ENCODE measurements at places on chromosomes 16 and 17.

GRCh38 chr17:50194934-50195865, 6.2 kb downstream of the COL1A1 start:
- no peak for DNase-seq

DNA sequence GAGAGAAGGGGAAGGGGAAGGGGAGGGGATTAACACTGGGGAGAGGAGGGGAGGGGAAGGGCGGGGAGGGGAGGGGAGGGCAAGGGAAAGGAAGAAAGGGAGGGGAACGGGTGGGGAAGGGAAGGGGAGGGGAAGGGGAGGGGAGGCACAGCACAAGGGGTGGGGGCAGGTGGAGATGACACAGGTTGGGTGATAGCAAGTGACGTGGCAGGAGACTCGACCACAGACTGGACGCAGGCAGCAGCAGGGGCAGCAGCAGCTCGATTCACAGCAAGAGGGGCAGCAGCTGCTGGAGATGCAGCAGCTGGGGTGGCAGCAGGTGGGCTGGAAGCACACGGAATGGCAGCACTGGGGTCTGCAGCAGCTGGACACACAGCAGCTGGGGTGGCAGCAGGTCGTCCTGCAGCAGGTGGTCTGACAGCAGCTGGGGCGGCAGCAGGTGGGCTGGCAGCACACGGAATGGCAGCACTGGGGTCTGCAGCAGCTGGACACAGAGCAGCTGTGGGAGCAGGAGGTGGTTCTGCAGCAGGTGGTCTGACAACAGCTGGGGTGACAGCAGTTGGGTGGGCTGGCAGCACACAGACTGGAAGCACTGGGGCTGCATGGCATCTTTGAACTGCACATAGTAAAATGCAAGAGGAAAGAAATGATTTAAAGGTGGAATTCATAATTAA, at the start of gene KRTAP4-16:
Gene KRTAP4-16 (minus strand): TSS at position 624 of the 674 bp plus-strand sequence. CDS start 0 bp downstream, at position 624.
- DNase-seq = no peak

DNA sequence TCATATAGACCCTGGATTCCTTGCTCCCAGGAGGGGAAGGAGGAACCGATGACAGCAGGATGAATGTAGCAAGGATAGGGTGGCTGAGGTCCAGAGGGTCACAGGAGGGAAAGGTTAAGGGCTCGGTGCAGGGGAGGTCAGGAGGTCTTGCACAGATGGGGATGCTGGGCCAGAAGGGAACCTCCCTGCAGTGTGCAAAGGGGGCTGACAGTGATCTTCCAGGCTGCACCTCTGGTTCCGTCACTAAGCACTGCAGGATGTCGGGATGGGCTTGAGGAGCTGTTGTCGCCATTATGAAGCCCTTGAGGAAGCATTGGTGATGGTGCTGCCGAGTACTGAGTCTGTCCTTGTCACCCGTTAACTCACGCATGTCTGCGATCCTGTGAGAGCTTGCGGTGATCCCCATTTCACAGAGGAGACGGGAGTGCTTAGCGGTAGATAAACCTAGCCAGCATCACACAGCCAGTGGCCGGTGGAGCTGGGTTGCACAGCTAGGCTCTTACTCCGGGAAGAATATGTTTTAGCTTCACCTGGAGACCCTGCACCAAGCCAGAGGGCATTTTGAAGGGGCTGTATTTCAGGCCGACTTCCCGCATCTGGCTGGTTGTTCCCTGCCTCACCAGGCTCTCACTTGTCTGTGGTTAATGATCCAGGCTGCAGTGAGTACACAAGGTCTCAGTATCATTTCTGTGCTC, 120.4 kb downstream of the SNX29 start:
- DNase-seq = no peak

DNA sequence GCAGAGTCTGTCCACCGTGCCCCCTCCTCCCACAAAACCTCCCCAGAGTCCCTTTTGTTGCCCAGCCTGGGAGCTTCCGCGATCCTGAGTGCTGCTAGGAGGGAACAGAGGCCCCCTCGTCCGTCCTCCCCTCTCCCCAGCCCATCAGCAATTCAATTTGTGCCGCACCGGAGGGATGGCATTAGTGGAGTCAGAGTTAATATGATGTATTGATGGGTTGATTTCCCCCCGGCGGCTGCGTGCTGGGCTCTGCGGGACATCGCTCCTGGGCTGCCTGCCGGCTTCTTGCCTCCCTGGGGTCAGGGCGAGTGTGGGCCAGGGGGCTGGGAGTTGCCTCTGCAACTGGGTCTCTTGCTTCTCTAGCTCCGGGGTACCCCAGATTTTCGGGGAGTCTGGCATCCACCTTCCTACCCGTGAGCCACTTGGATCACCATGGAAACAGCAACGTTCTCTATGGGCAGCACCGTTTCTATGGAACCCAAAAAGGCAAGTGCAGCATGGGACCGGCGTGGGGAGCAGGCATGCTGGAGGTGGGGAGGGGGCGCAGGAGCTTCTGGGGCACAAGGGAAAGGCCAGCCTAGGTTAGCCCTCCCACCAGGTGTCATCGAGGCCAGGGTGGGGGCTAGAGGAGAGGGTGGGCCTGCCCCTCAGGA, 42.9 kb downstream of the BAHCC1 start:
- no peak for DNase-seq

DNA sequence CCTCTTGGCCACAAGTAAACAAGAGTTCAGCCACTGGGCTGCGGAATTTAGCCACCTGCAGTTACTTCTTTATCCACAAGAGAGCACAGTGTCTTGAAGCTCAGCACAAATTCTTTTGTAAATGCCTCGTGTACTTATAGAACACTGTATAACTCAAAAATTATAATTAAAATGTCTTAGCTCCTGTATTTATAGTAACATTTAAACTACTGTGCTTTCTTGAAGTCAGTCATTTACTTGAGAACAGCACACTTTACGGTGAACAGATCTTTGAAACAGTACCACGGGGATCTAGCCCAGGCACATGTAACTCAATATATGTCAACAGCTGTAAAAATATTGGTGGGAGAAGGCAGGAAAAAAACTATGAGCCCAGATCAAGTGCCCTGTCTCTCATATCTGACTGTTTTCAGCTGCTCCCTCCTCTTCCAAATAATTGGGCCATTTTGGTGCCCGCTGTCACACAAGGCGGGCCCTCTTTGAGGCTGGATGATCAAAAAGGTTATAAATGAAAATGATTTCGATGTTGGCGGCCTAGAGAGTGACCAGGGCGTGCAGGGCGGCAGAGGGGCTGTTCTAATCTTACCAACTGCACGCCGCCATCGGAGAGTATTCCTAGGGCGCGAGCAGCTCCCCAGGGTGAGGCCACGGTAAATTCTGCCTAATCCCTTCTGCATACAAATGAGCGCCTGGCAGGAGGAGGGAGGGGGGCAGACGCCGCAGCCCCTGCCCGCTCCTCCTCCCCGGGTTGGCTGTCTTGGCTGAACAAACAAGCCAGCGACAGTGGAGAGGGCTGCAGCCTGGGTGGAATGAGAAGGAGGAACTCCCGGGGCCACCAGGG, 183.2 kb downstream of the C16orf78 start:
- no peak for DNase-seq

DNA sequence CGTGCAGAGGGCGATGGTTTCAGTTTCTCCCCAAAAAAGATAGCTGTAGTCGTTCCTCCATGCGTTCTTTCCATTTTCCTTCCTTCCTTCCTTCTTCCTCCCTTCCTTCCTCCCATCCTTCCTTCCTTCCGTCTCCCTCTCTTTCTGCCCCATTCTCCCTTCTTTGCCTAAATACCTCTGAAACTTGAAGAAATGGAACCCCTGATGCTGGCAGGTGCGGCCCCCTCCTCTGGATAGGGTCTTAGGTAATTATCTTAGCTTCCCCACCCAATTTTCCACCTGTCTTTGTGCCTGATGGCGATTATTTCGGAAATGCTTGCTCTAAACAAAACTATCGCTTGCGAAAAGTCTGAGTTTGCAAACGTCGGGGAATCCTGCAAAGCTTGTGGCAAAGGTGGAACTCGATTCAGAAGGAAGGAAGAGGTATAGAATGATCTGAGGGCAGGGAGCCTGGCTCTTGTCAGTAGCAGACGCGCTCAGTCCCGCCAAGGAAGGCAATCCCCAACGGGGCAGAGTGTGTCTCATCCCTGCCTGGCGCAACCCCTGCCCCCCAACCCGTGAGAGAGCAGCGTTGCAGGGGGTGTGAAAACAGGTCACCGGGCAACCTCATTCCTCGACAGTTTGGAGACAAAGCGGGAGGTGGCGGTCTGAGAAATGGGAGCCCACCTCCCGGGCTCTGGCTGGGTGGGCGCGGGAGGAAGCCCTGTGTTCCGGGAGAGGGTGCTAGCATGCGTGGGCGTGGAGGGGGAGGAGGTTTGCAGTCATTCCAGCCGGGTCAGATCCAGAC, 2.9 kb upstream of the CBX8 start:
- DNase-seq = no peak

- DNase-seq = no peak
Measured at GRCh38 chr16:11395008-11395948, 50.0 kb downstream of the RMI2 start.

DNA sequence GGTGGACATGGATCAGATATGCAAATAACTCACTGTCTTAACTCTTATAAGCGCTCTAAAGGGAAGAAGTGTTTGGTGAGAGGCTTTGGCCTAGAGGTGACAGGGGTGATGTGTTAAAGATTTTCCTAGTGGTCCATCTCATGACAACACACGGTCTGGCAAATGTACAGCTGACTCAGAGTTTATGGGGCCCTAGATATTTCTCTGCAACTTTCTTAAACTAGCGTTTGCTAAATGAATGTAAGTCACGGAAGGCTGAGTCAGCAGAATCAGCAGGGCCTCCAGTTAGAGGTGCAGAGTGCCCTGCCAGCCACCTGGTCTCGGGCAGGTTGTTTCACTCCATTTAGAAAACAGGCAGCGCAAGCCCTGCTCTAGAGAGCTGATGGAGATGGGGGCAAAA, 40.1 kb downstream of the CLEC16A start:
- no peak for DNase-seq

- DNase-seq = no peak
Measured at GRCh38 chr16:1108299-1109252, 12.5 kb upstream of the C1QTNF8 start.

- DNase-seq = no peak
Measured at GRCh38 chr17:34886831-34887230, 74.4 kb downstream of the CCT6B start.

DNA sequence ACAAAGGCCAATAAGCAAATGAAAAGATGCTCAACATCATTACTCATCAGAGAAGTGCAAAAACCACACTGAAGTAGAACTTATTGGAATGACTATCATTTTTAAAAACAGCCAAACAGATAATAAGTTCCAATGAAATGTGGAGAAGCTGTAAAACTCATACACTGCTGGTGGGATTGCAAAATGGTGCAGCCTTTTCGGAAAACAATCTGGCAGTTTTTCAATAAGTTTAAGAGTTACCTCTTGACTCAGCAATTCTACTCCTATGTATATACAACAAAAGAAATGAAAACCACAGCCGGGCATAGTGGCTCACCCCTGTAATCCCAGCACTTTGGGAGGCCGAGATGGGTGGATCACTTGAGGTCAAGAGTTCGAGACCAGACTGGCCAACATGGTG, 49.3 kb downstream of the AKAP10 start:
- DNase-seq = no peak

- DNase-seq = no peak
Measured at GRCh38 chr17:17398188-17398942, 78.4 kb upstream of the MED9 start.

DNA sequence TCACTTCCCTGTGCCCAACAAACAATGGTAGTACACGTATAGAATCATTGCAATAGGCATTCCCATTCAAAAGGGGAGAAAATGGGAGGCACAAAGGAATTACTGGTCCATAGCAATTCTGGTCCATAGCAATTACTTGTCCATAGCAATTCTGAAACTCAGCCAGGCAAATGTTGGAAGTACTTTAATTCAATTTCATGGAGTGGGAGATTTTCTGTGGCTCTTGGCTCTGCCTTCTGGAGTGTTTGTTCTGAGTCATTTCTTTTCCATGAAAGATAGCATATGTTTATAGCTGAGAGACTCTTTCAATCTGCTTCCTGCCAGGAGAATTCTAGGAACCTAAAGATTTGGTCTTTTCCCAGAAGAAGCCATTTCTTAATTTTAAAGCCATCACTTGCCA, 182.8 kb upstream of the ELAC2 start:
- no peak for DNase-seq

DNA sequence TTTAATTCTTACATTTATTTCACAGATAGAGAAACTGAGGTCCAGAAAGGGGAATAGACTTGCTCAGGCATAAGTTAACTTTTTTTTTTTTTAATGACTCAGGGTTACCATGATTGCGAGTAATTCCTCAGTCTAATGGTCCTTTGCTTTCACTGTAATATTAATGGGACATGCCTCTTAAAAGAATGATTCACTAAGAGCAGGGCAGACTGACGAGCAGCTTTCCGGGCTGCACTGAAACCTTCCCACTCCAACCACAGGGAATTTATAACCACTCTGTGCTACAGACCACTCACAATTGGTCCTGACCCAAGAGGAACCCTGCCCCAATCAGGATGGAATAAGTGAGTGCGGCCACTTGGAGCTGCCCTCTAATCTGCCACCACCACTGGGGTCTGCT, 5.7 kb downstream of the HOXB2 start:
- DNase-seq = no peak

DNA sequence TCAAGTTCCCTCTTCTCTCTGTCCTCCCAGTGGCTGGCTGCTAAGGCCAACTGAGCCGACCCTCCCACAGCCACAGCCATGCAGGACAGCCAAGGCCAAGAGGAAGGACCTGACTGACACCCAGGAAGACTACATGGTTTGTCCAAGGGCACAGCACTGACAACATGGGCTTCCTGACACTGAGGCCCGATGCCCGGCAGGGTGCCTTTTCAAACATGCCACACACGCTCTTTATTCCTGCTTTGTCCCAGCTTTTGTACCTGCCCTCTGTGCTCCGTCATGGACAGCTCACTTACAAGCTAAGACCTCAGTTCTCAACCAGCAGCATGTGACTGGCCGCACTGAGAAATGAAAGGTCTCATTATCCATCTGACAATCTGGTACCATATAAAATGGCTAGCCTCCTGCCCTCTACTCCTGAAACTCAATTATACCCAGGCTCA, 45.8 kb downstream of the TEX2 start:
- DNase-seq = peak; percentile 14

- DNase-seq = peak; percentile 27
Measured at GRCh38 chr17:79038545-79039135, 14.7 kb downstream of the C1QTNF1 start.

DNA sequence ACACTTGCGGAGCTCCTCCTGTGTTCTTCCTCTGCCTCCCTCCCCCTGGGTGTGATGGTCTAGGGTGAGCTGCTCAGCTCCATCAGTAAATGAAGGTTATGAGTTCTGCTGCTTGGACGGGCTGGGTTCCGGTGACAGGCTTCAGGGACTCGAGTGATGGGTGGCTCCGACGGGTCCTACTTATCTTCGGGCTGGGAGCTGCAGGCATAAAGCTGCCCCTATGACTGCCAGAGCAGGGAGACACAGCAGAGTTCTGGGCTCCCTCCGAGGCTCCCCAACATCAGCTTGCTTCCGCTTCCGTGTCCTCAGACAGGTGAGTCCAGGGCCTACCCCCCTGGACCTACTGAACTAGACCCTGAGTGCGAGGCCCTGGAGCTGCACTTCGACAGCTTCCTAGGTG, 11.3 kb upstream of the MLKL start:
- no peak for DNase-seq

DNA sequence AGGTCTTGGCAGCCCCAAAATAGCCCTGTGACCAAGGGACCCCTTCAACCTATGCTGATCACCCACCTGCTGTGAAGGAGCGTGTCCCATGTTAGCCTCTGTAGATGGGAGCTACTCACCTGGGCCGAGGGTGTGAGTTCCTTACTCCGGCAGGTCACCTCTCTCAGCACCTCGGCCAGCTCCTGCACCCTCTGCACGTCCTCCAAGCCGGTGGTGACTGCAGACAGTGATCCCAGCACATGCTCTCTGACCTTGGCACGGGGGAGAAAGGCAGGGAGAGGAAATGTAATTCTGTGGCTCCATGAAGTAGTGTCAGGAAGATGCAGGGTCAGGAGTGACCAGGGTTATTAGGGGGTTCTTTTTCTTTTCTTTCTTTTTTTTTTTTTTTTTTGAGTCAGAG, 67.7 kb upstream of the BCO1 start:
- DNase-seq = no peak

Measured in inflammatory macrophage (primary cell).